COR-L47 (cell line): ENCODE measurements at places on chromosomes 11 and 22.

- DNase-seq: peak; percentile 27
Observed at GRCh38 chr22:40040927-40041326, 46.2 kb downstream of the FAM83F start.

- no peak for DNase-seq
Observed at GRCh38 chr11:116563712-116564047, 209.1 kb downstream of the BUD13 start.

GRCh38 chr22:47309476-47309875 is 547.0 kb downstream of the TBC1D22A start:
- DNase-seq: no peak

GRCh38 chr22:35960854-35961253 is 67.8 kb downstream of the RBFOX2 start:
- no peak for DNase-seq

DNA sequence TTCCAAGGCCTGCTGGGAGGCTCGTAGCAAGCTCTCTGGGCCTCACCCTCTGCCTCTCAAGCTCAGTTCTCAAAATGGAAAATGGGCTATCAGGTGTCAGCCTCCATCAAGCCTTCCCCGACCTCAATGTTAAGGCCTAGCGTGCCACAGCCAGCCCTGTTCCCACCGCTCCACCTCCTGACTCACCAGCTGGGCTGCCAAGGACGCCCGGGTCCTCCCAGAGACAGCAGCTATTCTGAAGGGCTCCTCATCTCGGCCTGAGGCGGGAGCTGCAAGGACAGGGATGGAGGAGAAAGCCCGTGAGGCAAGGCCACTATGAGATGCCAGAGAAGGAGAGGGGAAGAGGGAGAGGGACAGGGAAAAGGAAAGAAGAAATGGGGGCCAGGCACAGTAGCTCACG is 19.9 kb downstream of the ARAP1 start:
- no peak for DNase-seq

DNA sequence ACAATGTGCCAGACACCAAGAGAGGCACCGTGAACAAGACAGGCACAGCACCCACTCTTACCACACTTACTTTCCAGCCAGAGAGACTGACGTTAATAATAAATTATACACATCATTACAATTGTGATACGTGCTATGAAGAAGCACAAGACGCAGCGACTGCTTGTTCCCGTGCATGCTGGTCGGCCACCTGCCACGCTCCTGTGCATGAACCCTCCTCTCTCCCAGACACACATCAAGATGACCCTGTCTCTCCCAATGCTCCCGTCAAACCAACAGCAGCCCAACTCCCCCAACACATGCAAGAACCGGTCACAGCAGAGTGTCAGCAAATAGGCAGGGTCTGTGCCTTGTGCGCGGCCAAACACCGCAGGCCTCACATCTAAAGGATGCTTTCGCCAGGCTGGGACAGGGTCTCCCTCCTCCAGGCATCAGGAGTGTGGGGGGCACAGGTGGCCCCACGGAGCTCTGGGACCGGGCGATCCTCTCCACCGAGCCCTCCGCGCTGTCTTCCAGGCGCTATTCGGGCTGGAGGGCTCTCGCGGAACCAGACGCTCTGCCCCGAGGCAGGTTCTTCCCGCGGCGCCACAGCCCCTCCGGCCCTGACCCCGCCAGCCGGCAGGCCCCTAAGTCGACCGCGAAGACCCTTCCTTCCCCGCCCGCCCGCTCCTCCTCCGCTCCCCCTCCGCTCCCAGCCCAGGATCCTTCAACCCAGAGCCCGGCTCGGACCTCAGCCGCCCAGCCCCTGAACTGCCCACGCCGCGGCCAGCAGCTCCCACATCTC is 533 bp downstream of the SERGEF start:
- DNase-seq: peak; percentile 29

DNA sequence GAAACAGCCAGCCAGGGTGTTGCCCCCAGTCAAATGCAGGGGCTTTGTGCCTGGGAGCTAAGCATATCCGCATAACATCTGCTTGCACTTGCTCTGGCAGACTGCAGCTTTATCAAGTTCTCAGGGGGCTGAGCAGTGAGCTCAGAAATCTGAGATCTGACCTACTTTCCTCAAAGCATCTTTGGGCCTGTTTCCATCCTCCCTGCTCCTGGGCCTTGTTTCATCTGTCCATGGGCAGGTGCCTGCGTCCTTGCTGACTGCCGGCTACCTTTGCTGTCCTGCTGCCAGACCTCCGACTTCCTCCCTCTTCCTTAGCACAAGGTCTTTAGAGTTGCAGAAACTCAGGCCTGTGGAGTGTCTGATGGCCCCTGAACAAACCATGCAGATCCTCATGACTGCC is 131.2 kb upstream of the B3GAT1 start:
- no peak for DNase-seq

DNA sequence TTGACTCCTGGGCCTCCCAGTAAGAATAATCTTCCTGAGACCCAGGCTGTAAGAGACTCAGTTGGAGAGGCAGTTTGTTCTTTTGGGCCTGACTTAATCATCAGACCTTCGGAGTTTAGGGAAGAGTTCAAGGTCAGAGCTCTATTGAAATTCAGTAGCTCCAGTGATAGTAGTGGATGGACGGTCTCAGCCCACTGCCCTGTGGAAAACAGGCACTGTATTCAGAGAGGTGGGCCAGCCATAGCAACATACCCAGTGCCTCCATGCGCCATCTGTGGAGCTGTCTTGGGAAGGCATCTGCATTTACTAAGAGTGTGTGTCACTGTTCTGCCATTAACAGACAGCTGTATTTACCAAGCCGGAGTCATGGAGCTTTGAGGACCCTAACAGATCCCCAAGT is 2.9 kb downstream of the SMARCB1 start:
- peak; percentile 4 for DNase-seq

- no peak for DNase-seq
Observed at GRCh38 chr22:46272762-46273431, 5.1 kb downstream of the TTC38 start.

GRCh38 chr11:80562523-80563125 is 1121.8 kb upstream of the TENM4 start:
- no peak for DNase-seq

GRCh38 chr11:102986815-102987214 is 31.3 kb upstream of the MMP13 start:
- DNase-seq: no peak

DNA sequence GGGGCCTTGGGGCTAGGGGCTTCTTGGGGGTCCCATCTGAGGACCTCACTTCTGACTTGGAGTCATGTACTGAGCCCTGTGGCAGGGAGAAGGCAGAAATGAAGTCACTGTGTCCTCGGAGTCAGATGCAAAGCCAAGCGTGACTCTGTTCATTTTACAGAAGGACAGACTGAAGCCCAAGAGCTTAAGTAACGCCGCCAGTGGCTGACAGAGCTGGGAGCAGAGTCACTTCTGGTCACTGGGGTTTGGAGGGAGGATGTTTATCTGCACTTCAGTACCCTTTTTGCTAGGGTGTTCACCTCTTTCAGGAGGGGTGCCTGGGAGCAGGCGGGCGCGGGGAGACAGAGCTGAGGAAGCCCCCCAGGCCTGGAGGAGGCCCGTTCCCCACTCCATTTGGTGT is 10.7 kb downstream of the CD6 start:
- DNase-seq: no peak

- DNase-seq: no peak
Observed at GRCh38 chr11:1293619-1294015, 15.8 kb downstream of the TOLLIP start.

DNA sequence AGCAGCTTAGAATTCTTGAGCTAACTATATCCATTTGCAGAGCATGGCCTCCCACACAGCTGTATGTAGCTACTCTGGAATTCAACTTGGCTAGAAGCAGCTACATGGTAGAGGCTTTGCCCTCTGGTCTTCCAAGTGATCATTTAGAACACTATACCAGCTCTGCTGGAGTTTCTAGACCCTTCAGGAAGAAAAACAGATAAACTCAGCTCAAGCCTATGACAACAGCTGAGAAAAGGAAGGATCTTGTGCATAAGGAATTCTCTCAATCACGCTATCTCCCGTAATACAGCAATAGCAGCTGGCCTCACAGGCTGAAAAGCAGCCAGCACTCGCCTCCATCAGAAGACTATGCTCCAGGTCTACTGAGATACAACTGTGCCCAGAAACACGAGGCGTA is 50.6 kb upstream of the APOA1 start:
- no peak for DNase-seq
